Transverse colon (tissue), 4 donors: ENCODE measurements at places on chromosomes 6 and 20.

DNA sequence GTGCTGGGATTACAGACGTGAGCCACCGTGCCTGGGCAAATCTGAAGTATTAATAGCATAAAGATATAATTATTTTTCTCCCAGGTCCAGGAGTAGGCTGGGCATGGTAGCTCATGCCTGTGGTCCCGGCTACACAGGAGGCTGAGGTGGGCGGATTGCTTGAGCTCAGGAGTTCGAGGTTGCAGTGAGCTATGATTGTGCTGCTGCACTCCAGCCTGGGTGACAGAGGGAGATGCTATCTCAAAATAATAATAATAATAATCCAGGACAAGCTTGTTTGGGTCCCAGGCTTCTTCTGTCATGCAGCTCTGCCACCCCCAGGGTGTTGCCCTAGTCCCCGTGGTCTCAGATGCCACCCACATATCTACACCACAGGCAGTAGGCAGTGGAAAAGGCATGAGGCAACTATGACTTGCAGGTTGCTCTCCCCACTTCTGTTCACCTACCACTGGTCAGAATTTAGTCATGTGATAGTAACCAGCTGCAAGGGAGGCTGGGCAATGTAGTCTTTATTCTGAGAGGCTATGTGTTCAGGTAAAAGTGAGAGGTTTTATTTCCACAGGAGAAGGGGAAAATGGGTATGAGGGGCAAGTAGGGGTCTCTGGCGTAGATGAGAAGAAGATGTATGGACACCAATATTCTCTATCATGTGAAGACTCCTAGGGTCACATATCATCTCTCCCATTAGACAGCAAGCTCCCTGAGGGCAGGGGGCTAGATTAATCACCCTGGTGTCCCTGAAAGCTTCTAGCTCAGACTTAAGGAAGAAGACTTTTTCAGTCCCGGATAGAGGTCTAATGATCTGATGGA is 25.7 kb downstream of the TCF15 start:
- DNase-seq: no peak

GRCh38 chr6:61841958-61842357 is 444.1 kb downstream of the KHDRBS2 start:
- no peak for DNase-seq

- DNase-seq: no peak
These were observed 680.4 kb upstream of the MAP3K7 start for GRCh38 chr6:91267246-91267645.

DNA sequence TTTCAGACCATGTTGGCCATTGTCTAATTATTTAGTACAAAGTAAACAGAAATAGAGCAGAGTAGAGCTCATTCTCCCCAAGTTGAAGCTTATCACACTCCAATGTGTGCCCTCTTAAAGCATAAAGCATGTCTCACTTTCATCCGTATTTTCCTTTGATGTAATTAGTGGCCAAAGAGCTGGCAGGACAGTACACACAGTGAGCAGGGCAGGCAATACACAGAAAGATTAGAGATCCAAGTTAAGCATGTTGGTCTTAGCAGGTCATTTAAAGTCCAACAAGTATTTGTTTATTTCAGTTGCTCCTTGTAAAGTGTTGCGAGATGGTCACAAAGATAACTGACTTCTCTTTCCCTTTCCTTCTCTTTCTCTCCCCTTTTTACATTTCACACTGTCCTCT is 47.2 kb downstream of the RFX6 start:
- no peak for DNase-seq

DNA sequence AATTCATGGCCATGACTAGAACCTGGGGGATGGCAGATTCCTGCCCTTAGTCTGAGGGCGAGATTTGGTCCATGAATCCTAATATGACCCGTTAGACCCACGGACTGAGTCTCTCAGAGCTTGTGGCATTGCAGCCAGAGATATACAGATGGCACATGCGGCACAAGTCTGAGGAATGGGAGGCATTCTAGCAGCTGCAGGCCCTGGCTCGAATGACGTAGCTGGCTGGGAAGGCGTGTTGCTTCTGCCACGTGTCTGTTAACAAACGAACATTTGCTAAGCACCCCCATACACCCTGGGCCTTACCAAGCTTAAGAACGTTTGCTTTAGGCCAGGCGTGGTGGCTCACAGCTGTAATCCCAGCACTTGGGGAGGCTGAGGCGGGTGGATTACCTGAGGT is 68.0 kb downstream of the CD164 start:
- DNase-seq: no peak

DNA sequence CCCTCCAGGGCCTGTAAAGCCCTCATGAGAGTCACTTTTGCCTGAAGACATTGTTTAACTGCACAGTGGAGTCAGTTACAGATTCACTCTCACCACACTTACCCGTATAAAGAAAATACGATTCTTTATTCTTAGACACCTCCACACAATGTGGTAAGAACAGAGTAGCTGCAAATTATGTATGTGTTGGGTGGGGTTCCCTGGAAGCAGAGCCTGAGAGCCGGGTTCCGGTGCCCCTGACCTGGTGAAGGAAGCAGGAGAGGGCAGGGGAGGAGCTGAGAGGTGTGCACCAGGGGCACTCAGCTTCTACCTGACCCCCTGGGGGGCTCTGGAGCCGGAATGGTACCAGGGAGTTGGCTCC is 11.5 kb downstream of the BANF2 start:
- DNase-seq: no peak

GRCh38 chr6:31138982-31139381 is at the start of gene PSORS1C2:
Gene PSORS1C2, minus strand, starts transcription at chr6:31139066. Its CDS starts 40 bp downstream, at chr6:31139026.
- DNase-seq: no peak

GRCh38 chr6:157278171-157278570 is 45.1 kb downstream of the TMEM242 start:
- DNase-seq: no peak

DNA sequence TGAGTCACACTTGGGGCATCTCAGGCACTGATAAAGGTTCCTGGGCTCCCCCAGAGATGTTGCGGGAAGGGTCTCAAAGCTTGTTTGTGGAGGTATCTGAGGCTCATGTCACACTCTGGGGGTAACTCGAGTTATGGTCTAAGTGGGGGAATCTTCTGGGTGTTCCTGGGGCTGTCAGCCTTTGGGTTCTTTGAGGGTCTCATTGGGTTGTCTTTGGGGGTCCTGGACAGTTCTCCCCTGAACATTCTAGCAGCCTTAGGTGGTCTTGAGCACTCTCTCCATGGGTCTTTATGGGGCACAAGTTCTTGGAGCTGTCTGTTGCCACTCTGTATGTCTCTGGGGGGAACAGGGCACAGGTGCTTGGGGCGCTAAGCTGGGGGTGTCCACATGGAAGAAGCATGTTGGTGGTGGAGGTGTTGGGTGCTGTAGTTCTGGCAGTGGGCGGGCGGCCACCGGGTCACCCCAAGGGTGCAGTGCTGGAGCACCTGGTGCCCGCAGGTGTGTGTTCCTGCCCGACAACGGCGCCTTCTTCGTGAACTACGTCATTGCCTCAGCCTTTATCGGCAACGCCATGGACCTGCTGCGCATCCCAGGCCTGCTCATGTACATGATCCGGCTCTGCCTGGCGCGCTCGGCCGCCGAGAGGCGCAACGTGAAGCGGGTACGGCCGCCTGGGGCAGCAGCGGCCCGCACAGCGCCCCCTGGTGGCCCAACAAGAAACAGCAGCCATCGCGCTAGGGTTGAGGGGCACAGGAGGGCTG is 7.1 kb upstream of the CAPN11 start:
- peak; percentile 79 for DNase-seq

- DNase-seq: no peak
These were observed 48.1 kb downstream of the CTCFL start for GRCh38 chr20:57476641-57477461.

DNA sequence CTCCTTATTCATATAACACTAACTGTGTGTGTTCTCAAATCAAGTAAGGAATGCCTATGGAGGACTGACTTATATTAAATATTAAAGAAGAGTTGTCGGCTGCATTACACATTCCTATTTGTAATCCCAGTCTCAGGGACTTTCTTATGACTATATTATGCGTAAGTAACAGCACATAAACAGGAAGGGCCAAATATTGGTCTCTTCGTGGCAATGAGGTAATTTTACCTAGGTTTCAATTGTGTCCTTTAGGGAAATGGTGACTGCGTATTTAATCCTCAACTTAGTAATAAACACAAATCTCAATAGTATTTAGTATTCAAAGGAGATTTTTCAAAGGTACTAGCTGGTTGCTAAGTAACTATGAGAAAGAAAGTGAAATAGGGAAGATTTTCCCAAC is 22.8 kb upstream of the EPM2A start:
- DNase-seq: no peak

DNA sequence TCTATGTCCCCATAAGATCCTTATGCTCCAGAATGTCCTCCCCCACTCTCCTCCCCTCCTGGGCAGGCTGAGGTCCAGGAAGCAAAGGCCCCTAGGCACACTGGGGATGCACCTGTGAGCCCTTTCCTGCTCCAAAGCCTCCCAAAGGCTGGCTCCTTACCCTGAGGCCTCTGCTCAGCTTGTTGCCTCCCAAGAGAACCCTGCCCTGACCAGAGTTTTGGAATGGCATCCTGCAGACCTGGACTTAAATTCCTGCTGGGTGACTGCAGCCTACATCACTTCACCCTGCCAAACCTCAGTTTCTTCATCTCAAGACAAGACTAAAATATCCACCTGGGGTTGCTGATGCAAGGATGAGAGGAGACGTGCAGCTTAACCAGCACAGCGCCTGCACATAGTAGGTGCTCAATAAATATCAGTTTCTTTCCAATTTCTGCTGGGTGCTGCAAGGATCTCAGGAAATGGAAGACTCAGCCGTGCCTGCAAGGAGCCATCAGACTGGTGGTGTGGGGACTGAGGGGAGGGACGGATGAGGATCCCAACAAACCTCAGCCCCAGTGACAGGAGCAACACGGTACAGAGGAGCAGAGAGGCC is 2.1 kb upstream of the LBP start:
- no peak for DNase-seq

- DNase-seq: no peak
These were observed 106.8 kb downstream of the PDE10A start for GRCh38 chr6:165556116-165556843.

- no peak for DNase-seq
These were observed 20.2 kb upstream of the ARFGEF2 start for GRCh38 chr20:48901326-48901725.

GRCh38 chr20:44145131-44145775 is 41.7 kb downstream of the JPH2 start:
- no peak for DNase-seq

DNA sequence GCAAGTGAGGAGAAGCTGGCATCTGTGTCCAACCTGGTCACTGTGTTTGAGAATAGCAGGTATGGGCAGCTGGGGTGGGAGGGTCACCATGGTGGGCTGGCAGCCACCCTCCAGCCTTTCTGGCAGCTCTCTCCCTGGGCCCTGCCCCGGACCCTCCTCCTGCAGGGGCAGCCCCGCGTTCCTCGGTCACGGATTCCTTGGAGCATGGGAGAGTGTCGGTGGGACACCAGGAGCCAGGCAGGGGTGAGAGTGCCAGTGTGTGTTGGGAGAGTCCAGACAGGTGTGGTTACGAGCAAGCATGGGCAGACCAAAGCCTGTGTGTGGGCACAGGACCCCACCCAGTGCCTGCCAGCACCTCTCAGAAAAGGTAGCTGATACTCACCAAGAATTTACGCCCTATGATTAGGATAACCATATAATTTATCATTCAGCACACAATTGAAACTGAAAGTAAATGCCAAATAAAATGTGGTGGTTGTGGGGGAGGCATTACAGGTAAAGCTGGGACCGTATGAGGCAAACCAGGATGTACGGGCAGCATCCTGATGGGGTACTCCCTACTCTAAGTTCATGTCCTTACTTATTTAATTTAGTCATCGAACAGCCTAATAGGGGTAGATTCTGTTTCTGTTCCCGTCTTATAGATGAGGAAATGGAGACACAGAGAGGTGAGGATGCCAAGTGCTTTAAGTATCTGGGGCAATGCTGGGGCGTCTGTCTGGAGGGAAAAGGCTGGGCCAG is 542 bp downstream of the FGD2 start:
- DNase-seq: no peak

- no peak for DNase-seq
These were observed 388.1 kb downstream of the PHF3 start for GRCh38 chr6:64023693-64024092.

- no peak for DNase-seq
These were observed 108.4 kb upstream of the GGTLC1 start for GRCh38 chr20:24096864-24097450.

DNA sequence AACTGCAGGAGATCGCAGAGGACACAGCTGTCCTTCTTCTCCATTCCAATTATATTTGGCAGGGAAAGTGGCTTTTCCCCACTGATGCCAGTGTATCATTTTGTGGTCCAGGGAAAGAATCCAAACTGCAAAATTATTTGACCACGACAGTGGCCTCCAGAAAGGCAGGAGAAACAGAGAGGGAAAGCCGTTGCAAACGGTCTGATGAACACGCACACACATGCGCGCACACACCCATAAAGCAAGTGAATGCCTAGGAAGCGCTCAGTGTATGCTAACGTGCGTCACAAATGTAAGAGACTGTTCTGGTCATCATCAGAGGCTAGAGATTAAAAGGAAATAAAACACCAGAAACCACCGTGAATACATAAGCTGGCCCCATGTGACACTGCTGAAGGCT is 54.0 kb downstream of the NPEPL1 start:
- DNase-seq: no peak

- peak; percentile 40 for DNase-seq
These were observed 90.4 kb downstream of the CARMIL1 start for GRCh38 chr6:25369433-25370177.
